ENCODE measurements at places on chromosomes 12 and 14. TPM values are rescaled to one million over a fixed set of nuclear protein-coding genes. Genes with fewer than 3 reads are reported as not detected.

DNA sequence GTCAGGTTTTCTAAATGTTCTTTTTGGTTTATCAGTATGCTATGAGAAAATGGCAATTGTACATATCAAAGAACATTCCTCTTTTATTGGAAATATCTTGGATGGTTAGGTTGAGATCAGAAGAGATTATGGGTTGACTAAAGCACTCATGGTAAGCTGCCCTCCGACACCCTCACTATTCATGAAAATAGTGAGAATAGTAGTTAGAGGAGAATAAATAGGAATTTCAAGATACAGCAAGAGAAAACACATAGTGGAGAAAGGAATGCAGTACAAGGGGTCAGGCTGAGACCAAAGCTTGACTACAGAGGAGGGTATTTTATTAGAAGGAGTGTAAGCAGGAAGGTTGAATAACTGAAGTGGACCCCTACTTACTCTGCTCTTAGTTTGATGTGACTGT lies 112.5 kb downstream of the PTPRQ start:
- H3K4me3 ChIP-seq: no peak overlapping the region
- H3K36me3 ChIP-seq: no peaks in the 10 kb centered on the region
- no peaks in the 10 kb centered on the region for H3K4me1 ChIP-seq
- no peaks in the 10 kb centered on the region for H3K27me3 ChIP-seq

DNA sequence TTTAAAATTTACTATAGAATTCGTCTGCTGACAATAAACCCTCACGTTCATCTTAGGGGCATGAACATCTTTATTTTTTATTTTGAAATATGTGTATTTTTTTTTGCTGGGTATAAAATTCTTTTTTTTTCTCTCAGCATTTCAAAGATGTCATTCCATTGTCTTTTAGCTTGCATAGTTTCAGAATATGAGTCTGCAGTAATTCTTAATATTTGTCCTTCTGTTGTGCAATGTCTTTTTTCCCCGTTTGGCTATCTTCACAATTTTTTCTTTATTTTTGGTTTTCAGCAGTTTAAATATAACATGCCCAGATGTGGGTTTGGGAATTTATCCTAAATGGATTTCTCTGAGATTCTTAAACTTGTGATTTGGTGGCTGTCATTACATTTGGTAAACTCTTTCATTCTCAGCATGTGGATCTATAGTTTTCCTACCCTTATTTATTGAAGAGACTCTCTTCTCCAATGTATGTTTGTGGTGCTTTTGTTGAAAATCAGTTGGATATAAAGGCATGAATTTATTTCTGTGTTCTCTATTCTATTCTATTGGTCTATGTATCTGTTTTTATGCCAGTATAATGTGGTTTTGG lies 37.8 kb upstream of the PLBD1 start:
- H3K27me3 ChIP-seq: peaks cover 12% of the 10 kb centered on the region
- peaks cover 2% of the 10 kb centered on the region for H3K36me3 ChIP-seq
- H3K27ac ChIP-seq: no peak overlapping the region

- no peak for DNase-seq
- no peaks in the 10 kb centered on the region for H3K27me3 ChIP-seq
- H3K4me3 ChIP-seq: no peak overlapping the region
Observed at GRCh38 chr14:56304456-56304855, 186.2 kb downstream of the PELI2 start.

- no peaks in the 10 kb centered on the region for H3K36me3 ChIP-seq
- no peak for DNase-seq
- no peak overlapping the region for H3K27ac ChIP-seq
- no peak overlapping the region for H3K4me3 ChIP-seq
- H3K4me1 ChIP-seq: no peaks in the 10 kb centered on the region
Observed at GRCh38 chr14:55240526-55241178, 30.6 kb upstream of the FBXO34 start.

GRCh38 chr12:53180931-53181645 lies 363 bp upstream of the CSAD start:
- H3K4me3 ChIP-seq: peak overlapping the region; percentile 98
- H3K27ac ChIP-seq: peak overlapping the region; percentile 95
- peak; percentile 90 for DNase-seq
- no peaks in the 10 kb centered on the region for H3K27me3 ChIP-seq

STAT6 gene
- total RNA-seq: 250 TPM
